ENCODE measurements at places on chromosomes 2 and 18.

DNA sequence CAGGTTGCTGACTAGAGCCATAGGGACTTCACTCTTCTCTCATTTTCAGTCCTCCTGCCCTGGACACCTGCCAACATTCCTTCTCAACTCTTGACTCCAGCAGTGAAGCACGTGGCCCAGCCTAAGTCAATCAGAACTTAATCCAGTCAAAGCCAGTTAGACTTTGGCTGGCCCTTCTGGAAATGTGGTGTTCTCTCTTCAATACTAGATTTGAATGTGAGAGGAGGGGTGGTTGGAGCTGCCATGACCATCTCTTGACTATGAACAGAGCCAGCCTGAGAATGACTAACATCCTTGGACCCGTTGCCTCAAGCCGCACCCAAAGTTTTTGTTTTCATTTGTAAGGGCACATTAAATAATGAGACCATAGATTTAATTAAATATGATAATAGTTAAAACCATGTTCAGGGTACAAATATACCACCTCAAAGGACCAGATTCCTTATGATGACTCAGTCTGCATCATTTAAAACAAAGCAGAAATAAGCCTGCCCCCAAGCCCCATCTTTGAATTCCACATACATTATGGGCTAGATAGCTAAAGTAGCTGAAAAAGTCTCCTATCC is 49.7 kb upstream of the RASGRP3 start:
- DNase-seq: no peak

DNA sequence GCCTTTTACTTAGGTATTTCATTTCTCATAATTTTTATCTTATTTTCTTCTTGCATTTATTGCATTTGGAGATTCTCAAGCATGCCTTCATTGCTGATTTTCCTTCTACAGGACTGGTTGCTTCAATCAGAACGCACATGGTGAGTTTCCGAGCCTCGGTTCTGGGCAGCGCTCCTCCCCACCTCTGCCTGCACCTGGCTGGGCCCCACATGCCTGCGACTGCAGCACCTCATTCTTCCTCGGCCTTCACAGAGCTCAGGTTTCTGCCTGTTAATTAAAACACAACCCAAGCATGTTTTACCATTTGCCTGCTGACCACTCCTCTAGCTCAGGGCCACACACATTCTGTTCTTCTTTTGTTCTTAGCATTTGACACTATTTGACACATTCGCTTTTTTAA is 398.8 kb downstream of the GALR1 start:
- DNase-seq: no peak

DNA sequence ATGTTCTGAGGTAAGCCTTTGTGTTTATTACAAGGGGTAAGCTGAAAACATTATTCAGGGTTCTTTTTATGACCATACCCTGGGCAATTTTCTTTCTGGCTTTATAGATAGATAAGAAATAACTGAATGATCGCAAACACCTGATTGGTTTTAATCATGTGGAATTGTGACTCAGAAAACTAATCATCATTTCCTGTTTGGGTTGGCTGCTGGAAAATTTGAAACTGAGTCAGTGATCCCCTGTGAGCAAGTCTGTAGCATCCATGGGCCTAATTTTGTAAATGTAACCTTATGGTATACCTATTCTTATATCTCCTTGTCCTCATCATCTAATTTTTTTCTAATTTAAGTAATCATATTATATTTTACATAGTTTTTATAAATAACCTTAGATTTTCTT is 34.3 kb downstream of the CCDC68 start:
- no peak for DNase-seq

GRCh38 chr2:3041841-3042600 is 335.6 kb downstream of the EIPR1 start:
- DNase-seq: no peak

GRCh38 chr18:48815581-48816324 is 135.0 kb downstream of the SMAD7 start:
- no peak for DNase-seq

GRCh38 chr18:10247021-10247741 is 207.3 kb upstream of the APCDD1 start:
- DNase-seq: no peak

- peak; percentile 38 for DNase-seq
These were observed 151.3 kb upstream of the PELI1 start for GRCh38 chr2:64295326-64296139.

DNA sequence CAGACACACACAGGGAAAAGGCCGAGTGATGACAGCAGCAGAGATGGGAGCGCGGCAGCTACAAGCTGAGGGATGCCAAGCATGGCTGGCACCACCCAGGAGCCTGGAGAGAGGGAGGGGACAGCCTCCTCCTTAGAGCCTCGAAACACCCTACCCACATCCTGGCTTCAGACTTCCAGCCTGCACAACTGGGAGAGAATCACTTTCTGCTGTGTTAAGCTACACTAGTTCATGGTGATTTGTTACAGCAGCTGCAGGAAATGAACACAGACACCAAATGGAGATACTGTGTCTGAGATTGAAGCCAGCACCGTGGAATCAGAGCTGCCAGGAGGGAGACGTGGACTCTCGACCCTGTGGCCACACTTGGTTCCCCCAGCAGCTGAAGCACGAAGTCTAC is 27.5 kb upstream of the FOSL2 start:
- DNase-seq: no peak
